ENCODE measurements at places on chromosomes 7 and 10.

GRCh38 chr7:330511-331230 lies 40.7 kb downstream of the FOXL3 start:
- no peak overlapping the region for H3K4me3 ChIP-seq
- peaks cover 1% of the 10 kb centered on the region for H3K4me1 ChIP-seq
- H3K36me3 ChIP-seq = no peaks in the 10 kb centered on the region
- H3K27ac ChIP-seq = no peak overlapping the region
- H3K27me3 ChIP-seq = no peaks in the 10 kb centered on the region
- DNase-seq = no peak

DNA sequence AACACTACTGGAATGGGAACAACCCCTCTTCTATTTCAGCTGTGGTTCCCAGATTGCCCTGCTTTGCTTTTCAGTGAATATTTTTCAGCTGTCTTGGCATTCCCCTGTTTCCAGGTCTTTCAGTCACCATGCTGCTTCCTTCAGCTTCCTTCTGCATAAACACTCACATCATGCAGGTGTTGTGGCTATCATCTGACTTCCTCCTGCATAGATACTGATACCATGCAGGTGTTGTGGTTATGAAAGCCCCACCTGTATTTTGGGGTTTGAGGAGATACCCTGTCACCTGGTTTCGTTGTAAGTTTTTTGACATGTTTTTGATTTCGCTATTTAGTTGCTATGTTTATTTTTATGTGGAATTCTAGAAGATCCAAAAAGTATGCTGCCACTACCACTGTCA lies 71.5 kb downstream of the SLC35B4 start:
- DNase-seq = no peak
- H3K27me3 ChIP-seq = peaks cover 2% of the 10 kb centered on the region
- no peaks in the 10 kb centered on the region for H3K36me3 ChIP-seq
- H3K4me3 ChIP-seq = no peak overlapping the region

DNA sequence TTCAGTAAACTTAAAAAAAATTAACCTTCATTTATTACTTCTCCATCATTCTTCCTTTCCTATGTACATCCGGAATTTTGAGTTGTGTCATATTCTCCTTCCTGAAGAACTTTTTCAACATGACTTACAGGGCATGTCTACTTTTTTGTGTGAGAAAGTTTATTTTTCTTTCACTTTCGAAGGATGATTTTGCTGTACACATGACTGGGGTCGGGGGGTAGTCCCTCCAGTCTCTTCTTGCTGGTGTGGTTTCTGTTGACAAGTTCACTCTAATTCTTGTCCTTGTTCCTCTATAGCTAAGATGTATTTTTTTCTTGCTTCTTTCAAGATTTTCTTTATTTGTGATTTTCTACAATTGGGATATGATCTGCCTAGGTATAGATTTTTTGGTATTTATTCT lies 55.8 kb downstream of the INPP5A start:
- peaks cover 2% of the 10 kb centered on the region for H3K27me3 ChIP-seq
- H3K4me1 ChIP-seq = peaks cover 39% of the 10 kb centered on the region
- peak overlapping the region; percentile 65 for H3K27ac ChIP-seq

- H3K27me3 ChIP-seq = no peaks in the 10 kb centered on the region
- no peaks in the 10 kb centered on the region for H3K4me1 ChIP-seq
- no peak overlapping the region for H3K27ac ChIP-seq
These were observed 303.3 kb downstream of the SUGCT start for GRCh38 chr7:40437936-40438634.

- DNase-seq = no peak
- H3K27ac ChIP-seq = no peak overlapping the region
- no peaks in the 10 kb centered on the region for H3K4me1 ChIP-seq
These were observed 302.7 kb downstream of the RPS24 start for GRCh38 chr10:78336402-78336791.
